ENCODE measurements at places on chromosomes 2 and 18. TPM values are rescaled to one million over a fixed set of nuclear protein-coding genes. Genes with fewer than 3 reads are reported as not detected.

The KCTD18 gene
- 13.4 TPM for total RNA-seq

The USP14 gene
- 43.3 TPM for total RNA-seq

The DNAJC27 gene
- 19.2 TPM for total RNA-seq

DNA sequence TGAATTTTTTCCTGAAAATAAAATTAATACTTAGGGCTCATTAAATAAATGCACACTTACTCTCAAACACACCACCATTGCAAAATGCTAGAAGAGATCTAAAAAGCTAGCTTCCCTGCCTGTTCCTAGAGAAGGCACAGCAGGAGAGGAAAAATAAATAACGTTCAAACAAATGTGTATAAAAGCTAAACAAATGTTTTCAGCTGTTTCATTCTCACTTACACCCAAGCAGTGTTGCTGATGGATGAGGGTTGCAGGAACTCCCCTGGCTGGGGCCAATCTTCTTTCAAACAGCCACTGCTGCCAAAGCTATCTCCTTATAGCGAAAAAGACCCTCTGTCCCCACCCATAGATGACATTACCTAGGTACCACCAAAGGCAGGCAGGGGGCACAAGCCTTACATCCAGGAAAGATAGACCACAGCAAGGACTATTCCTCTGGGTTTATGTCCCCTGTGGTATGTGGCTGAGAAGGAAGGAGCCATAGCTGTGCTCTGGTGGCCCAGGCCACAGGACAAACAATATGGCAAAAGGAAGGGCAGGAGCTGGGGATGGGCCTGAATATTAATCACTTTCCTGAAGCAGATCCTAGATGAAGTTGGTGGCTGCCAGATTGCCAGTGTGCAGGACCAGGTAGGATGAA lies 214.6 kb downstream of the TTC32 start:
- H3K27me3 ChIP-seq = peaks cover 20% of the 10 kb centered on the region
- no peaks in the 10 kb centered on the region for H3K4me1 ChIP-seq
- no peak overlapping the region for H3K27ac ChIP-seq

GRCh38 chr2:109324861-109325260 lies 195.9 kb downstream of the SH3RF3 start:
- no peak for DNase-seq
- H3K27me3 ChIP-seq = peaks cover 25% of the 10 kb centered on the region
- no peak overlapping the region for H3K4me3 ChIP-seq
- H3K4me1 ChIP-seq = peaks cover 6% of the 10 kb centered on the region
- H3K36me3 ChIP-seq = peaks cover 2% of the 10 kb centered on the region

- no peaks in the 10 kb centered on the region for H3K27me3 ChIP-seq
- H3K4me1 ChIP-seq = no peaks in the 10 kb centered on the region
Observed at GRCh38 chr2:166665991-166666940, 172.2 kb upstream of the SCN7A start.

GRCh38 chr18:74493689-74494088 lies 2.5 kb upstream of the CNDP2 start:
- H3K27ac ChIP-seq = no peak overlapping the region
- peaks cover 3% of the 10 kb centered on the region for H3K36me3 ChIP-seq
- H3K27me3 ChIP-seq = no peaks in the 10 kb centered on the region
- peaks cover 20% of the 10 kb centered on the region for H3K4me1 ChIP-seq
- no peak for DNase-seq

DNA sequence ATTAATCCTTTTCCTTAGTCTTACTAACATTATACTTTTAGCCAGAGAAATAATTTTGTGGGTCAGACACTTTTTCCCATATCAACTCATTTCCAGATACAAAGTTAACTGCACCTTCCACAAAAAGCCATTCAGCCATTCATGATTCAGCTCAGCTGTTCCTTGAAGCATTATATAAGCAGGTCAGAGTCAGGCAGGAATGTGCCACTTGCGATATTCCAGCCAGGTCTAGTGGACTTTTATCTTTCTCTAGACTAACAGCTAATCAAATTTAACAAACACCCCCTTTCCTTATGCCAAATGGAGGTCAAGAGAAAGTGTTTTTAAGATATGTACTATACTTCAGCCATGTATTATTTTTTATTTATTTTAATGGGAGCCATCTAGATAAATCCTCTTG lies 75.6 kb upstream of the EPB41L3 start:
- H3K27ac ChIP-seq = no peak overlapping the region
- H3K36me3 ChIP-seq = no peaks in the 10 kb centered on the region
- H3K4me1 ChIP-seq = no peaks in the 10 kb centered on the region
- no peak for DNase-seq

GRCh38 chr2:40168546-40168945 lies 283.3 kb downstream of the SLC8A1 start:
- H3K4me1 ChIP-seq = no peaks in the 10 kb centered on the region
- no peak overlapping the region for H3K27ac ChIP-seq
- no peaks in the 10 kb centered on the region for H3K27me3 ChIP-seq

The ARHGAP15 gene
- total RNA-seq = 309 TPM

GRCh38 chr2:216300906-216301305 lies 71.4 kb downstream of the MARCHF4 start:
- peaks cover 4% of the 10 kb centered on the region for H3K4me1 ChIP-seq
- no peaks in the 10 kb centered on the region for H3K36me3 ChIP-seq
- no peak for DNase-seq
- H3K4me3 ChIP-seq = no peak overlapping the region

DNA sequence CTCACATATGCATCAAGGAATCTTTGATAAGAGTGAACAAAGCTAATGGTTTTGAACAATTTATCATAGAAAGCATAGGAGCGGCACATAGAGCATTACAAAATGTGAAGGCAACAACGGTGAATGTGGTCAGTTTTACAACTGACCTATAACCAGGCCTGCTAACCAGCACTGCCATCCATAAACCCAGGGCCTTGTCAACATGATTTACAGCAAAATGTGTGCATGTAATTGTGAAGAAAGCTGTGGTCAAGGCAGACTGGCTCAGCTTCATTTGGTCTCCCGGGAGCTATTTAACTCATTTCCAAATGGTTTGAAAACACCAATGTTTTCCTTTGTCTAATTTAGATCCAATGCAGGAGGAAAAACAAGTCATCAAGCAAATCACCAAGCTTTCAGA lies 119.8 kb downstream of the DHRS9 start:
- DNase-seq = no peak
- no peak overlapping the region for H3K27ac ChIP-seq
- H3K27me3 ChIP-seq = peaks cover 24% of the 10 kb centered on the region
